Hematopoietic multipotent progenitor cell treated with erythropoietin and hydrocortisone succinate and interleukin-3 and kit ligand, for 6 days (in vitro differentiated cells): ENCODE measurements at places on chromosomes 3 and 15.
A peak's percentile ranks its signal among the peaks of the same experiment; 100 is the strongest.

- DNase-seq = no peak
Observed at GRCh38 chr3:94359996-94360395, 297.1 kb downstream of the NSUN3 start.

DNA sequence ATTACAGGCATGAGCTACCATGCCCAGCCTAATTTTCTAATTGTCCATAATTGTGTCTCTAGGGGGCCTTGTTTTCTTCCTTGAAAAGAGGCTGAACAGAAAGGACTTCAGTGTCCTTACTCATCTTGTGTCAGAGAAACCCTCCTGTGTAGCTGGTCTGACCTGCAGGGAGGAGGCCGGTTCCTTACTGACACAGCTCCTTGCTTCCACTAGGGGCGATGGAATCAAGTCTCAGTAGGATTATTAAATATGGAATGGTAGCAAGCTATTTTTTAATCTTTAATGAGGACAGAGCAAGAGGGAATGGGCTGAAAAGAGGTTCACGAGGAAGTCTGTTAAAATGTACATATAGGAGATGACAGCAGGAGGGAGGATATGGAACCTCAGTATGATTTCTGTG, 8.6 kb downstream of the LPCAT4 start:
- peak; percentile 24 for DNase-seq

- no peak for DNase-seq
Observed at GRCh38 chr3:127808197-127808596, 14.1 kb downstream of the MGLL start.

DNA sequence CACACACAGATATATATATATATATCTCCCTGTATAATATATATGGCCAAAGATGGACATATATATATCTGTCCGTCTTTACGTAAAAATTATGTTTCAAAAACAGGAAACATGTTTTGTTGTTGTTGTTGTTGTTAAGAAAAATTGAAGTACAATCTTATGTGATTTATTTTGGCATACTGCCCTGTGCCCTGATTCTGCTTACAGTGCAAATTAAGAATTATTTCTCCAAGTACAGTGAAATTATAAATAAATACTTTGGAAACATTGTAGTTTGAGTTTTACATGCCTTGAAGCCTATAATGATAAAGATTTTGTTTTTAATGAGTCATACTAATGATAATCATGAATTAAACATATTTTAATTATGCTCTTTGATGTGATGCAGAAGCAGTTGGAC, 994.9 kb downstream of the DIPK2A start:
- no peak for DNase-seq

DNA sequence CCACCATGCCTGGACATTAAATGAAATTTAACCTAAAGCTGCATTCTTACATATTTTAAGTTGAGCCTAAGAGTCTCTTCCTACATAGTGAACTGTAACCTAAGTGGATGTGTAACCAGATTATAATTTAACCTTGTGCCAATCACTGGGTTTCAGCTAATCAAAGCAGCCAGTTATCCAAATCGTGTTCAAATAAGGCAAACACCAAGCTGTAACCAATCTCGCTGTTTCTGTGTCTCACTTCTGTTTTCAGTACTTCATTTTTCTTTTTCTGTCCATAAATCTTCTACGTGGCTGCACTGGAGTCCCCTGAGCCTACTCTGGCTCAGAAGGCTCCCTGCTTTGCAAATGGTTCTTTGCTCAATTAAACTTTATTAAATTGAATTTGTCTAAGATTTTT, 186.1 kb upstream of the CNTN6 start:
- DNase-seq = no peak

GRCh38 chr3:127711896-127712295, 39.1 kb downstream of the ABTB1 start:
- DNase-seq = no peak
